ENCODE measurements at places on chromosomes 7 and 10.

DNA sequence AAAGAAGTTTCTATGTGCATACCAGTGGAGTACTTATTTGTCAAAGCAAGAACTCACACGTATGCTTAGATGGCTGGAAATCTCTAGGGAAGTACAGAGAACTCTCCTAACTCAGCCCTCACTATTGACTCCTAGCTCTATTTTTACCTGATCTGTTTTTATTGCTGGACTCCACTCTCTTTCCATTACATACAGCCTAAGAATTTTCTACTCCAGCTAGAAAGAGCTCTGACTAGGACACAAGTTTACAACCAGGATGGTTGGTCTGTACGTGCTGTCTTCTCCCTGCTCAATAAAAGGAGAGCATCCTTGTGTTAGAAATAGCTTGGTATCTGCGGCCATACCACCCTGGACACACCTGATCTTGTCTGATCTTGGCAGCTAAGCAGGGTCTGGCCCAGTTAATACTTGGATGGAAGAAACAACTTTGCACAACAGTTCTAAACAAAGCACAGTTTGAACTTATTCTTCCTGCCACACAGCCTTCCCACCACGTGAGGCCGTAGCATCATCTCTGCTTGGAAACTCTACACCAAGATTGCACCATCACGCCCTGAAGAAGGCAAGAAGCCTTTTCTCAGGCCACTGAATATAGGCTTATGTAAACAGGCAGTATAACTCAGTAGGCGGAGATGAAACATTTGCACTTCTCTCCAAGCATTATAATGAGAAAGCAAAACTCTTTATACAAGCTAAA, 50.7 kb downstream of the KCNMA1 start:
- peak; percentile 84 for DNase-seq

DNA sequence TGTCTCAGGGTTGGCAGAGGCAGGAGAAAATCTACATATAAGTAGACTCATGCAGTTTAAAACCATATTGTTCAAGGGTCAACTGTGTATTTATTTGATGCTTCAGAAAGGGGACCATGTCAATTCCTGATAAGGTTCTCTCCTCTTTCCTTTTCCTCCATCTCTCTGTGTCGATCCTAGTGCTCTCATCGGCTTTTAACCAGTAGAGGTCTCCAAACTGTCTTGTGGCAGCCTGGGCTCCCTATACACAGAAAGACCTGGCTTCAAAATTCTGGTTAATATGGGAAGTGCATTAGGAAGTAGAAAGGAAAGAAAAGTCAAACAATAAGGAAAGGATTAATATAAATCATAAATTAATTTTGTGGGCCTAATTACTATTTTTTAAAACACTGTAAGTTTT, 304.4 kb upstream of the C7orf33 start:
- no peak for DNase-seq

DNA sequence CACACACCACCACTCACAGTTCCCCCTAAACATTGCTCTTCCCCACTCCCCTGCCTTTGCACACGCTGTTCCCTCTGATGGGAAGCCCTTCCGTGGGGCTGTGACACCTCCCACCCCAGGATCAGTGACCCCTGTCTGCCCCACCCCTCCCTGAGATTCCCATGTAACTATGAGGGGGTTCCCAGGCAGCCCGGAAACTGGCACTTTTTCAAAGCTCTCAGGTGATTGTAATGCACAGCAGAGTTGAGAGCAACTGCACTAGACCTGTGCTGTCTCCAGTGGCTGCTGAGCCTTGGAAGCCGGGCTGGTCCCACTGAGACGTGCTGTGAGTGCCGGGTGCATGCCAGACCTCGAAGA, 29.8 kb downstream of the GPRIN2 start:
- no peak for DNase-seq

- DNase-seq = no peak
Measured at GRCh38 chr7:149217570-149217969, 21.9 kb upstream of the ZNF212 start.

DNA sequence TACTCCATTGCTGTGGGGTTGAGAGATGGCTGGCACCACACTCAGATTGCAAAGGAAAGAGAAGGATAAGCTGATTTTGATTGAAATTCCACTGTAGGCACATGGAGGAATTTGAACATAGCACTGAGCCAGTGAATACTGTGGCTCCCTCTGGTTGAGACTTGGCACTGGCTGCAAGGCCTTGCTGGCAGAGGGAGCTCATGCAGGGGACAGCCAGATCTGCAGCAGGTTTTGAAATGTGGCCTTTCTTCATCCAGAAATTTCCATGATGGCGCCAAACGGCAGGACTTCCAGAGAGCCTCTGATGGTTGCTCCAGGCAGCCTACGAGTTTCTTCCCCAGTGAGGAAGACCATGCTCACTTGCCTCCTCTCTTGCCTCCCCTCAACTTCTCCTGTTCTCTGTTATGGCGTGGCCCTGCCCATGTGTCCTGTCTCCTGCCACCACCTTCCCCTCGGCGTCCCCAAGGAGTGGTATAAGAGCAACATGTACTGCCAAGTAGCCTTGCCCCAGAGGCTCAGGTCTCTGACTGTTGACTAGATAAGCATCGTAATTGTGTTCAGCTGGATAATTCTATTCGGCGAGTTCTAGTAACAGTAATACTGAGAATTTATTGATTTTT, 265.6 kb downstream of the CCDC3 start:
- no peak for DNase-seq

DNA sequence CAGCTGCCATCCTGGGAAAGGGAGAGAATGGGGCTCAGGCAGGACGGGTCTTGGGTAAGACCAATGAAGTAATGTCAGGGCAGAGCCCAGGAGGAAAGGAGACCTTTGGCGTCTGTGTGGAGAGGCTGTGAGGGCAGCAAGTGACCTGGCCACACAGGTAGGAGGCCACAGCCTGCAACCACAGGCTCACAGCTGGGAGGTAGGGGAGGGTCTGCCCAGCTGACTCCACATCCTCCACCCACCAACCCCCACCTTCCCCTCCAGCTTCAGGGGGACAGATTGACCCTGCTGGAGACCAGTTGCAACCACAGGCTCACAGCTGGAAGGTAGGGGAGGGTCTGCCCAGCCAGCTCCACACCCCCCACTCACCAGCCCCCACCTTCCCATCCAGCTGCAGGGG, 262.2 kb upstream of the TCERG1L start:
- no peak for DNase-seq

All from fibroblast of skin of left quadriceps (primary cell).